ENCODE measurements at places on chromosomes 6 and 20.

- DNase-seq = no peak
Observed at GRCh38 chr6:154689493-154690255, 43.5 kb upstream of the SCAF8 start.

- no peak for DNase-seq
Observed at GRCh38 chr6:14642842-14643241, 525.3 kb downstream of the CD83 start.

DNA sequence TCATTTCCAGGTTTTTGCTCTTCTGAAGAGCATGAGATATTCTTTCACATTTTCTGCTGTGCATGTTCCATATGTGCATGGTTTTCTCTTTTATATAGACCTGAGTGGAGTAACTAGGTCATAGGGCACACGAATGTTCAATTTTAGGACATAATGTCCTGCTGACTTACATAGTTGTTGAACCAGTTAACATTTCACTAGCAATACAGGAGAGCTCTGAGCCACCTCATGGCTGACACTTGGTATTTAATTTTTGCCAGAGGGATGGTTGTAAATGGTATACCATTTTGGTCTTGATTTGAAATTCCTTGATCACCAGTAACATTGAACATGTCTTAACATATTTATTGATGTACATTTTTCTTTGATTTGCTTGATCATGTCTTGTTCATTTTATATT lies 38.3 kb downstream of the IGF2R start:
- no peak for DNase-seq

GRCh38 chr6:96110878-96111277 lies 95.1 kb downstream of the FUT9 start:
- DNase-seq = no peak

- DNase-seq = peak; percentile 24
Observed at GRCh38 chr6:70668499-70668812, 773 bp downstream of the SMAP1 start.

GRCh38 chr6:99282479-99283062 lies 66.9 kb downstream of the FAXC start:
- no peak for DNase-seq

- DNase-seq = no peak
Observed at GRCh38 chr20:37417617-37418467, 71.9 kb downstream of the SRC start.

GRCh38 chr6:118776607-118777549 lies 117.1 kb upstream of the ASF1A start:
- peak; percentile 52 for DNase-seq

DNA sequence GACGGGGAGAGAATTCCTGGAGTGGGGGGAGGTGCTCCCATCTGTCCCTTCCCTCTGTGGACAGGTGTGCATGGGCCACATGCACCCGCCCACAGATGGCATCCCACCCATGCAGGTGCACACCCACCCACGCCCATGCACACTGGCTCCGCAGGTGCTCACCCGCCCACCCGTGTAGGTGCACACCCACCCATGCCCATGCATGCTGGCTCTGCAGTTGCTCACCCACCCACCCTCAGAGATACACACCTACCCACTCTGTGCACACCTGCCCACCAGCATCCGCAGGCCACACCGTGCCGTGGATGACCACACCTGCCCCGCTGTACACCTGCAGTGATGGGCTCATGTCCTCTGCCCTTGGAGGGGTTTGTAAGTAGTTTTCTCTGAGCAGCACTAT lies 132.0 kb downstream of the PHACTR3 start:
- DNase-seq = no peak

GRCh38 chr6:92623431-92623830 lies 795.9 kb downstream of the EPHA7 start:
- no peak for DNase-seq

DNA sequence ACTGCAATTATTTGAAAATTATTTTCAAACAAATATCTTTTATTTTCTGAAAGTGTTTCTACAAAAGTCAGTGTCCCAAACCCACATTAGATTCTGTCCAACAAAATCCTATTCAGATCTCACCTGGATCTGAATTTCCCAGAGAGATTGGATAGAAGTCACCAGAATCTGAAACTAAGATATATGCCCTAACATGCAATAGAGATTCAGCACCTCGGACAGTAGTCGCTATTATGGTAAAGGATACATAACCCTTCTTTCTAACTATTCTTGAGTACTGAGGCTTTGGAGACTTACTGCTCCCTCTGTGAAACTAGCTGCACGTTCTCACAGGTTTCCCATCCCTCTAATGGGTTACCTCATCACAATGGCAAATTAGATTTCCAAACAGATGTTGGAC lies 151.4 kb downstream of the ID4 start:
- no peak for DNase-seq

DNA sequence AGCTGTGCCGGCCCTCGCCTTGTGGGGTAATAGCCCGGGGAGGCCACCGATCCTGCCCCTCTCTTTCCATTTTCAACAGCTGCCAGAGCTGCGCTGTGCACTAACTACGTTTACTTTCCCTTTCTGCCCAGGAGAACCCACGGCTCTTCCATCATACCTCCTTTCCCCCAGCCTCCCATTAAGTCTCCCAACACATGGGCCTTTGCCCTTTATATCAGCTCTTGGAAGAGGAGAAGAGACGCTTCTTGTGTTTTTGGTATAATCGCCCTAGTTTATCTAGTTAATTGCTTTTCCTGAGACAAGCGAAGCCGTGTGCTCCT lies 637 bp downstream of the UBR2 start:
- no peak for DNase-seq

- DNase-seq = no peak
Observed at GRCh38 chr6:140857739-140858380, 1274.9 kb upstream of the GJE1 start.

GRCh38 chr20:36929290-36929689 lies 22.2 kb downstream of the SAMHD1 start:
- no peak for DNase-seq

DNA sequence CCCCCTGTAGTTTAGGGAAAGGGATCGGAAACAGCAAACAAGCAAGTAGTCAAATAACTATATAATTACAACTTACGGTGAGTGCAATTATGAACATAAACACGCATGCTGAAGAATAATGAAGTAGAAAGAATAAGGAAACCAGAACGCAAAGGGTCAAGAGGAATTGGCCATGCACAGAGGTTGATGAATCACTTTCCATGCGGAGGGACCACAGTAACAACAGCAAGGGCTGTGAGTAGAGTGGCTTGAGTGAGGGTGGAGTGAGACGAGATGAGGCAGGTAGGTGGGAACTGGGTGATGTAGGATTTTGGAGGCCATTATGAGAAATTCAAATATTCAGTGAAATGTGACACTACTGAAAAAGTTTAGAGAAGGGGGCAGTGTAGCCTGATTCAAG lies 112.2 kb upstream of the LAMP5 start:
- no peak for DNase-seq
